ENCODE measurements at places on chromosomes 1 and 21. TPM values are rescaled to one million over a fixed set of nuclear protein-coding genes. Genes with fewer than 3 reads are reported as not detected.

DNAI4 gene
- total RNA-seq: 0.78 TPM

DNA sequence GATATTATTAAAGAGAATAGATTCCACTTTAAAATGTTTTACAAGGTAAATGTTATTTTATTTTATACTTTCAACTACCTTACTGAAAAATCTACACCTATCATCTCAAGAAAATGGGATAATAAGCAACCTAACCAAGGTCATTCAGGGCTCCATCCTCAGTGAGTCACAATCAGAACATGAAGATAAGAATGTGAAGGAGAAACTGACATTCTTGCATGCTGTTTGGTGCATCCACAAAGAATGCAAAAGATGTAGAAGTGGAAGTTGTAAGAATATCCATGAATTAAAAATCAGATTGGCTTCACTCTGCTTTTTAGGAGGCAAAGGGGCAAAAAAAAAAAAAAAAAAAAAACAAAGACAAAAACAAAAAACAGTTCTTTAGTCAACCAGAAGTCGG, 6.5 kb downstream of the WARS2 start:
- DNase-seq: no peak

GRCh38 chr1:203351037-203351625, at the start of gene FMOD:
Gene FMOD, minus strand, starts transcription at chr1:203351122. Its CDS starts 2,852 bp downstream, at chr1:203348270.
- no peak for DNase-seq

DNA sequence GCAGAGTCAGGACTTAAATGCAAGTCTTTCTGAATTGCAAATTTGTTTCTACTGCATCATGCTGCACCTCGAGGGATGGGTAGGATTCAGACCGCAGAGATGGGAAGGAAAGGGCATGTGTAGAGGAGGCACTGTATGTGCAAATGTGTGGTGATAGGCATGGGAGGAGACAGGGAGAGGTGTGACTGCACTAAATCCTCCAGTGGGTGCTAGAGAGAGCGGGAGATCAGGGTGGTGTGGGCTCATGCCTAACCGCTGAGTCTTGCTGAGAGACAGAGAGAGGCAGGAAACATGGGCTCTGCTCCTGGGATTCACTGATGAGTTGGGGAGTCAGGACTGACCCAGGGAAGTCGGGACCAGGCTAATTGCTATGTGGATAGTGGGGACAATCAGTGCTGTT, 61.1 kb downstream of the PTPRU start:
- peak; percentile 5 for DNase-seq
